ENCODE measurements at places on chromosomes 4 and X.

GRCh38 chr4:70556856-70557255, 35.2 kb upstream of the AMBN start:
- no peak for DNase-seq

DNA sequence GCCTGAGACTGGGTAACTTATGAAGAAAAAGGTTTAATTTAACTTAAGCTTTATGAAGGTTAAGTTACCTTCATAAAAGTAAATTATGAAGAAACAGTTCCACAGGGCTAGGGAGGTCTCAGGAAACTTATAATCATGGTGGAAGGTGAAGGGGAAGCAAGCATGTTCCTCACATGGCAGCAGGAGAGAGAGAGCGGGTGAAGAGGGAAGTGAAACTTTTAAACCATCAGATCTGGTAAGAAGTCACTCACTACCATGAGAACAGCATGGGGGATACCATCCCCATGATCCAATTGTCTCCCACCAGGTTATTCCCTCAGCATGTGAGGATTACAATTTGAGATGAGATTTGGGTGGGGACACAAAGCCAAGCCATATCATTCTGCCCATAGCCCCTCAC, 944.7 kb upstream of the NDST4 start:
- DNase-seq = no peak

- no peak for DNase-seq
Measured at GRCh38 chr4:113481820-113482219, 279.7 kb downstream of the CAMK2D start.

GRCh38 chr4:140704964-140705363, 51.2 kb downstream of the TBC1D9 start:
- no peak for DNase-seq

- no peak for DNase-seq
Measured at GRCh38 chrX:69234624-69235023, 69.4 kb upstream of the PJA1 start.

GRCh38 chr4:178745203-178745602, 1303.0 kb upstream of the AGA start:
- no peak for DNase-seq

DNA sequence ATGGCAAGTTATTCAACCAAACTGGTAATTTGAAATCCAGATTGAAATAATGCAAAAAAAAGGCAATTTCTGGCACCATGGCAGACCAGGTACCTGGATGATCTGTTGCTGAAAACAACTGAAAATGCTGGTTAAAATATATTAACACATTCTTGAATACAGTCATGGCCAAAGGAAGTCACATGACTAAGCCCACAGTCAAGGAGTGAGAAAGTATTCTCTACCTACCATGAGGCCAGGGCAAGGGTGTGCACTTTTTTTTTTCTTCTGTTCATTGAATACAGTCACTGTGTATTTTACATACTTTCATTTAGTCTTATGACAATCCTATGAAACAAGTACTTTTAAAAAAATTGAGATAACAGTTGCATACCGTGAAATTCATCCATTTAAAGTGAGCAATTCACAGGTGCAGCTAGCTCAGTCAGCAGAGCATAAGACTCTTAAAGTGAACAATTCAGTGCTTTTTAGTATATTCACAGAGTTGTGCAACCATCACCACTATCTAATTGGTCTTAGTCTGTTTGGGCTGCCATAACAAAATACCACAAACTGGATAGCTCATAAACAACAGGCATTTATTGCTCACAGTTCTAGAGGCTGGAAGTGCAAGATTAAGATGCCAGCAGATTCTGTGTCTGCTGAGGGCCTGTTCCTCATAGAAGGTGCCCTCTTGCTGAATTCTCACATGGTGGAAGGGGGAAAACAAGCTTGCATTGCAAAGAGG, 4.8 kb upstream of the MPP1 start:
- no peak for DNase-seq

DNA sequence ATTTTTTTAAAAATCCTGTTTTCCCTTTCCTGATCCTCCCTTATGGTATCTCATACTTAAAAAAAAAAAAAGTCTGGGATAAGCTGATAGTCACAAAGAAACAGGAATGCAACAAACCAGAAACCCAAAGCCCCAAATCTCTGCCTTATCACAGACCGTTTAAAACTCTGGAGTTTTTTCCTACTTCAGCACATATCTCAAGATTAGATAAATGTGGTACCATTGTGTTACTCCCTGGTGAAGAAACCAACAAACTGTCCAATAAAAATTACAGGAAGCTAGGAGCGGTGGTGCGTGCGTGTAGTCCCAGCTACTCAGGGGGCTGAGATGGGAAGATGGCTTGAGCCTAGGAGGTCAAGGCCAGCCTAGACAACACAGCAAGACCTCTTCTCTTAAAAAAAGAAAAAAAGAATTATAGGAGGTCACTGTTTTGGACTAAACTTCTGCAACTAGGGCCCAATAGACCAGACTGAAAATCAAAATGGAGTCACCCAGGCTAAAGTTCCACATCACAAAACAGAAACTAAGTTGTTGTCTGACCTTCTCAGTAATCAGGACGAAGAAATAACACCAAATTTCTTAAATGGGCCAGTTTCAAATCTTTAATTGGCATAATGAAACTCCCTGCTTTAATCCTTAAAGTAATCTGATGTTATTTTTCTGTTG, 51.9 kb downstream of the RBM47 start:
- no peak for DNase-seq

- DNase-seq = no peak
Measured at GRCh38 chr4:117385526-117385925, 300.1 kb upstream of the TRAM1L1 start.

GRCh38 chrX:80816051-80816450, 6.4 kb upstream of the BRWD3 start:
- DNase-seq = no peak

GRCh38 chrX:116272861-116273260, 102.3 kb downstream of the AGTR2 start:
- DNase-seq = no peak

- no peak for DNase-seq
Measured at GRCh38 chr4:113750296-113750695, 11.2 kb downstream of the CAMK2D start.

DNA sequence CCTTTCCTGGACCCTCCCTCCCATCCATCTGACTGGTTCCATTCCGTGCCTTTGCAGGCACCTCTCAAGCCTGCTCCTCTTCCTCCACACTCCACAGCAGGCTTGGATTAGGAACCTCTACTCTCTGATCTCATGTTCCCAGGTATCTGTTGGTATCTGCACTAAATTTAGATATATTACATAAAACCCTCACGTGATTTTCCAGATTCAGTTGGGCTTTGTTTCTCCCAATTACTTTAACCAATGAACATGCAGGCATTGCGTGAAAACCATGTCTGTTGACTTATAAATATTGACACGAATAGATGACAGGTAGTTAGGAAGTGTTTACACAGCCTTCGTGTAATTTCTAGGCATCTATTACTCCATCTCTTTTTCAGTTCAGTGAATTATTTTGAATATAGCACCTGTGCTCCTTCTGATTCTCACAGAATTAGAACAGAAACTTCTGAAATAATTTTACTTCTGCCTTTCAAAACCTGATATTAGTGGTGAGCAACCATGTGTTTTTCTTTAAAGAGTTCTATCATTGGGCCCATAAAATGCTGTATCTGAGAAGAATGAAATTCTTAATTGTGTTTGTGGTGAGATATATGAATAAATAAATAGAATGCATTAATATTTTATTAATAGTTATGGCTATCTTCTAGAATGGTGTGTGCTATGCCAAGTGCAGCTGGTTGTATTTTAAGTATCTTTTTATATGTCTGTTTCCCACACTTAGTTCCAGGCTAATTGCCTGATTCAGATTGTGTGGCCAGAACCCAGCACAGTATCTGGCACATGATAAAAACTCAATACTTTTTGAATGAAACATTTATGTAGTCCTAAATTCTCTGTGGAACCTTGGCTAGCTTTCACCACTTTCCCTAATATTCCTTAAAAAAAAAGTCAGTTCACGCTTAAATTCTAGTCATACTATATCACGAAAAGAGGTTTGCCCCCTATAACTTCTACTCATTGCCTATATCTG, 304.8 kb downstream of the QDPR start:
- no peak for DNase-seq

DNA sequence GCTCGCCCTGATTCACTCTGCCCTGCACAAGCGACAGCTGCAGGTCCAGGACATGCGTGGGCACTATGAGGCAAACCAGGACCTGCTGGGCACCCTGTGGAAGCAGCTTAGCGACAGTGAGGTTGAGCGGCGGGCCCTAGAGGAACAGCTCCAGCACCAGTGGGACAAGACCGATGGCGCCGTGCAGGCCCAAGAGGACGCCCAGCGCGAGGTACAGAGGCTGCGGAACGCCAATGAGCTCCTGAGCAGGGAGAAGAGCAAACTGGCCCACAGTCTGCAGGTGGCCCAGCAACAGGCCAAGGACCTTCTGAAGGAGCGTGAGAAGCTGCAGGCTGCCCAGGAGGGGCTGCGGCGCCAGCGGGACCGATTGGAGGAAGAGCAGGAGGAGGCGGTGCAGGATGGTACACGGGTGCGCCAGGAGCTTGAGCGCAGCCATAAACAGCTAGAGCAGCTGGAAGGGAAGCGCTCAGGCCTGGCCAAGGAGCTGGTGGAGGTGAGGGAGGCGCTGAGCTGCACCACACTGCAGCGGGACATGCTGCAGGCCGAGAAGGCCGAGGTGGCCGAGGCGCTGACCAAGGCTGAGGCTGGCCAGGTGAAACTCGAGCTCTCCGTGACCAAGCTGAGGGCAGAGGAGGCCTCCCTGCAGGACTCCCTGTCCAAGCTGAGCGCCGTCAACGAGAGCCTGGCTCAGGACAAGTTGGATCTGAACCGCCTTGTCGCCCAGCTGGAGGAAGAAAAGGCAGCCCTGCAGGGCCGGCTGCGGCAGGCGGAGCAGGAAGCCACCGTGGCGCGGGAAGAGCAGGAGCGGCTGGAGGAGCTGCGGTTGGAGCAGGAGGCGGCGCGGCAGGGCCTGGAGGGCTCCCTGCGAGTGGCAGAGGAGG, 12.8 kb downstream of the SMIM10L2A start:
- no peak for DNase-seq

DNA sequence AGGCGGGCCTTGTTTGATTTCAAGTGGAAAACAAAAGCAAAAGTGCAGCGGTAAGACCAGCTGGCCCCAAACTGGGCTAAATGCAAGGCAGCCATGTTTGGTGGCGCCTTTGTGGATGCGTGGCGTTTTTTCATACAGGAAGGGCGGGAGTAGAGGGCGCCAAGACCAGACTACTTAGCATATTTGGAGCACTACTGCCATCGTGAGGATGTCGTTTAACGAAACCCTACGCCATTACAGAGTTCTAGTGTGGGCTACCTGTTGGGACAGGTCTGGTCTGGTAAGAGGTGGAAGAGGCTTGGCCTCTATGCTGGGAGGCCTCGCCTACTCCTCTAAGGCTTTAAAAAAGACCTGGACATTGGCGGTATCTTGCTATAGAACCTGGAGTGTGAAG, 230.7 kb upstream of the STK26 start:
- peak; percentile 95 for DNase-seq

- DNase-seq = peak; percentile 3
Measured at GRCh38 chrX:21559417-21559816, 98.7 kb downstream of the KLHL34 start.
